ENCODE measurements at places on chromosomes 1 and 21. TPM values are rescaled to one million over a fixed set of nuclear protein-coding genes. Genes with fewer than 3 reads are reported as not detected.

Gene RNU1-3
- polyA plus RNA-seq: 22.6 TPM

Gene RIMKLA
- polyA plus RNA-seq: not detected

Gene RAP1GAP
- polyA plus RNA-seq: not detected

Gene B3GALNT2
- 4.3 TPM for polyA plus RNA-seq

Gene C1QC
- polyA plus RNA-seq: not detected

Gene FHL3
- polyA plus RNA-seq: 4.8 TPM

Gene SLC1A7
- not detected for polyA plus RNA-seq

Gene CYP2J2
- 3.2 TPM for polyA plus RNA-seq

Gene CACNA1S
- not detected for polyA plus RNA-seq

Gene OR2L5
- not detected for polyA plus RNA-seq

Gene CFAP141
- not detected for polyA plus RNA-seq

Gene ACTN2
- polyA plus RNA-seq: not detected

Gene S100PBP
- 5.0 TPM for polyA plus RNA-seq

Gene CD58
- 2.5 TPM for polyA plus RNA-seq

Gene RIPPLY3
- not detected for polyA plus RNA-seq

Gene PRAMEF25
- not detected for polyA plus RNA-seq

Gene OR10Z1
- polyA plus RNA-seq: not detected

Gene NTMT2
- polyA plus RNA-seq: not detected

Gene KRTAP11-1
- not detected for polyA plus RNA-seq

Gene PGM1
- 30.5 TPM for polyA plus RNA-seq

Gene LMOD1
- polyA plus RNA-seq: not detected

Gene AIM2
- not detected for polyA plus RNA-seq

Gene LCE3B
- not detected for polyA plus RNA-seq

Gene ARHGAP30
- 136 TPM for polyA plus RNA-seq

Gene UTS2
- polyA plus RNA-seq: 2.2 TPM

Gene ACKR1
- polyA plus RNA-seq: not detected

Gene OR2T11
- not detected for polyA plus RNA-seq

Gene MAN1C1
- 48.3 TPM for polyA plus RNA-seq

Gene CLCA4
- polyA plus RNA-seq: not detected

Gene PTPRU
- 0.54 TPM for polyA plus RNA-seq

Gene TBX15
- polyA plus RNA-seq: not detected

Gene GPR25
- polyA plus RNA-seq: 0.30 TPM

Gene FAM163A
- polyA plus RNA-seq: not detected

Gene KCNK2
- polyA plus RNA-seq: not detected

Gene ZYG11A
- polyA plus RNA-seq: not detected

Gene MAP10
- polyA plus RNA-seq: 1.5 TPM

Gene CENPL
- 4.4 TPM for polyA plus RNA-seq

Gene TBX19
- 2.2 TPM for polyA plus RNA-seq

Gene TMEM269
- polyA plus RNA-seq: not detected

Gene FBXO44
- 9.5 TPM for polyA plus RNA-seq

Gene OMA1
- polyA plus RNA-seq: 37.1 TPM

Gene PODN
- not detected for polyA plus RNA-seq

Gene KCNJ9
- polyA plus RNA-seq: 0.10 TPM

Gene NUAK2
- polyA plus RNA-seq: 73.6 TPM

Gene NMNAT2
- not detected for polyA plus RNA-seq

Gene PACC1
- polyA plus RNA-seq: 8.3 TPM

Gene MOV10
- polyA plus RNA-seq: 24.7 TPM

Gene FGR
- polyA plus RNA-seq: 69.5 TPM

Gene S100B
- 92.4 TPM for polyA plus RNA-seq

Gene ERICH3
- polyA plus RNA-seq: not detected

Gene DMBX1
- not detected for polyA plus RNA-seq

Gene FCGR1A
- not detected for polyA plus RNA-seq

Gene C8A
- polyA plus RNA-seq: not detected

Gene NMNAT1
- 5.2 TPM for polyA plus RNA-seq

Gene PKLR
- polyA plus RNA-seq: not detected

Gene NBPF6
- polyA plus RNA-seq: not detected

Gene IL12RB2
- 0.11 TPM for polyA plus RNA-seq

Data from naive thymus-derived CD8-positive, alpha-beta T cell (primary cell).